Brain (organoid and tissue), 16 donors: ENCODE measurements at places on chromosomes 2 and 18. TPM values are rescaled to one million over a fixed set of nuclear protein-coding genes. Genes with fewer than 3 reads are reported as not detected.

Gene ADGRF3
- polyA plus RNA-seq = 0.22 TPM

Gene CRACDL
- polyA plus RNA-seq = 40.7 TPM

Gene INHBB
- 13.9 TPM for polyA plus RNA-seq

Gene PROKR1
- not detected for polyA plus RNA-seq

Gene MAPK4
- polyA plus RNA-seq = 28.3 TPM

Gene CFC1
- polyA plus RNA-seq = 3.1 TPM

Gene NTSR2
- 18.4 TPM for polyA plus RNA-seq

Gene IL36A
- polyA plus RNA-seq = not detected

Gene KLHL29
- 10.8 TPM for polyA plus RNA-seq

Gene CHMP3
- polyA plus RNA-seq = 111 TPM

Gene RGPD3
- polyA plus RNA-seq = not detected

Gene ADRA2B
- 0.48 TPM for polyA plus RNA-seq

Gene SERPINB7
- polyA plus RNA-seq = not detected

Gene B3GNT7
- 3.4 TPM for polyA plus RNA-seq

Gene TUBA4A
- polyA plus RNA-seq = 116 TPM

Gene GKN2
- polyA plus RNA-seq = not detected

Gene ATP6V1C2
- polyA plus RNA-seq = 0.75 TPM

Gene RMND5A
- polyA plus RNA-seq = 22.5 TPM

Gene AGXT
- polyA plus RNA-seq = 1.1 TPM

Gene SAP130
- polyA plus RNA-seq = 24.8 TPM

Gene DCDC2C
- polyA plus RNA-seq = not detected

Gene GBX2
- not detected for polyA plus RNA-seq

Gene CYTIP
- 0.76 TPM for polyA plus RNA-seq

Gene SIX3
- 30.9 TPM for polyA plus RNA-seq

Gene BOK
- 76.1 TPM for polyA plus RNA-seq

Gene KLF11
- 11.8 TPM for polyA plus RNA-seq

Gene TNFRSF11A
- 6.0 TPM for polyA plus RNA-seq
